ENCODE measurements at places on chromosomes 1 and 21.
A peak's percentile ranks its signal among the peaks of the same experiment; 100 is the strongest.

GRCh38 chr1:222084996-222085395 is 343.1 kb upstream of the DUSP10 start:
- no peak for DNase-seq

GRCh38 chr1:248404024-248404423 is 1.2 kb downstream of the OR2T1 start:
- no peak for DNase-seq

DNA sequence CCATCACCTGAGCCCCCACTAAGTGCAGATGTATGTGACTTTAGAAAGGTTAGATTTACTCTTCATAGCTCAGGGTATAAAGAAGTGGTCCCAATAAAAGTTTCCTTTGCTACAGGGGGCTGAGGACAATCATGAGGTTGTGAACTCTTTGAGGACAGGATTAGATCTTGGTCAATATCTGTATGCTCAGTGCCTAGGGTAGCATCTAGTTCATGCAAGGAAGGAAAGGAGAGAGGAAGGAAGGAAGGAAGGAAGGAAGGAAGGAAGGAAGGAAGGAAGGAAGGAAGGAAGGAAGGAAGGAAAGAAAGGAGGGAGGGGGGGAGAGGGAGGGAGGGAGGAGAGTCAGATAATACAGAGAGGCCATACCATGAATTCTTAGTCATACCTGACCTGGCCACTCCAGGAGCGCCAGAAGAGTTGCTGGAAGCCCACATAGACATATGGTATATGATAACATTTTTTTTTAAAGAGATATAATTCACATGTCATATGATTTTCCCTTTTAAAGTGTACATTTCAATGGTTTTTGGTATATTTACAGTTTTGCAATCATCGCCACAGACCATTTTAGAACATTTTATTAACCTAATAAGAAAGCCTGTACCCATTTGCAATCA is 9.7 kb upstream of the CSRP1 start:
- DNase-seq: no peak

DNA sequence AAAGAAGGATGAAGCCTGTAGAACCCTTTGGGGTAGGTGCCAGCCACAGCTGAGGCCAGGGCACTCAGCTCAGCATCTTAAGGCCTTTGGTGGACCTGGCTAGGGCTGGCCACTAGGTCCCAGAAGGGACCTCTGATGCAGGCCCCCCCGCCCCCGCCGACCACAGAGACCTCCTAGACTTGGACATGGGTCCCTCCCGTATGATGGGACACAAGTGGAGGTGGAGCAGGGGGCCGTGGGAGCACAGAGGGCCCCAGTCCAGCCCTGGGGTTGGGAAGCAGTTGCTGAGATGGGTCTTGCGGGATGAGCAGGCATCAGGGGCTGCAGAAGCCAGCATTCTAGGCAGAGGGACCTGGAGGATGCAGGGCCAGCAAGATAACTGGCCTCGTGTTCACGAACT is 3.2 kb downstream of the B4GALT2 start:
- no peak for DNase-seq

- DNase-seq: no peak
Measured at GRCh38 chr1:28573564-28573963, 18.5 kb upstream of the RAB42 start.

- no peak for DNase-seq
Measured at GRCh38 chr1:94999456-95000131, 72.7 kb upstream of the CNN3 start.

- no peak for DNase-seq
Measured at GRCh38 chr1:115839679-115840237, 1.2 kb downstream of the NHLH2 start.

GRCh38 chr1:211153932-211154331 is 20.0 kb upstream of the KCNH1 start:
- no peak for DNase-seq

GRCh38 chr1:101112051-101112780 is 86.6 kb upstream of the DPH5 start:
- DNase-seq: peak; percentile 2

GRCh38 chr21:34544032-34544496 is 32.1 kb upstream of the KCNE1 start:
- no peak for DNase-seq

DNA sequence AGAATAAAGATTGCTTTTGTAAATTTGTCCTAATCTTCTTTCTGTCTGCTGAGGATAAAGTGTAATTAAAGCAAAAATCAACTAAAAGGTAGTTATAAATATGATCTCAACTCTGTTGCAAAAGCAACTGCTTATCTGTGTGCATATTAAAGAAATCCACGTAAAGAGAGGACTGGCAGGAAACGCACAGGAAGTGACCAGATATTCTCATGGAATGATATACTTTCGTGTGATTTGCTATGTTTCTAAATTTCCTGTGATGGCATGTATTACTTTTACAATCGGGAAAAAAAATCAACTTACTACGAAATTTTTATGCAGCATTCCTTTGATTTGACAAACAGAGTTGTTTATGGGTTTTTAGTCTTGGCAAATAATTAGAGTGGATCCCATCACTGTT is 75.4 kb downstream of the RGS2 start:
- DNase-seq: no peak

Measured in hippocampal formation (tissue), 2 donors.